Umbilical cord (tissue), 2 donors: ENCODE measurements at places on chromosomes 1 and 21. TPM values are rescaled to one million over a fixed set of nuclear protein-coding genes. Genes with fewer than 3 reads are reported as not detected.

- DNase-seq: no peak
Measured at GRCh38 chr1:29209173-29209572, 21.6 kb downstream of the MECR start.

DNA sequence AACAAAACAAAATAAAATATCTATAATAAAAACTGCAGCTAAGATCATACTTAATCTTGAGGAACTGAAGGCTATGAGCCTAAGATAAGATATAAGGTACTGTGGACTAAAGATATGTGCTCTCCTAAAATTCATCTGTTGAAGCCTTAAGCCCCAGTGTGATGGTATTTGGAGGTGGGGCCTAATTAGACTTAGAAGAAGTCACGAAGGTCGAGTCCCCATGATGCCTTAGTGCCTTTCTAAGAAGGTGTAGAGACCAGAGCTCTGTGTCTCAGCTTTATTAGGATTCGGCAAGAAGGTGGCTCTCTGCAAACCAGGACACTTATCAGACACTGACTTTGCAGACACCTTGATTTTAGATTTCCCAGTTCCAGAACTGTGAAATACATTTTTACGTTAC lies 622.0 kb upstream of the BRINP3 start:
- DNase-seq: no peak

The GREM2 gene
- total RNA-seq: 4.8 TPM

DNA sequence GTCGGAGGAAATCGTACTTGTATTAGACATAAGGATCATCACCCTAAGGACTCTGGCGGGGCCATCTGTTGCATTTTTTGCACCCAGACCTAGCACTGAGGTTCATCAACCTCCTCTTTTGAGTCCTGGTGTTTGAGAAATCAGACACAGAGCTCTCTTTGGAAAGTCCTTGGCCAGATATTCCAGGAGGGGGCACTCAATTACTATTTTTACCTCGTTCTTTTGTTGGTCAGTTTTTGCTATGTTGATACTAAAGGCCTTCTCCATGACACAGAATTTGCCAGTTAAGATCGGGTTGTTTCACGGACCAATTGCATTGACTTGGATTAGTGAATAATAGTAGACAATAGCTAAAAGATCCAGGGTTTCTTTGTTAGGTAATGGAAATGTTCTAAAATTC lies 711.2 kb downstream of the KCNT2 start:
- no peak for DNase-seq

The TMEM269 gene
- not detected for total RNA-seq

The OR2G2 gene
- total RNA-seq: not detected

GRCh38 chr1:7093297-7093696 lies 308.0 kb downstream of the CAMTA1 start:
- DNase-seq: no peak

The CNIH3 gene
- 9.4 TPM for total RNA-seq

GRCh38 chr1:61051443-61051718 lies 31.0 kb upstream of the NFIA start:
- DNase-seq: no peak

The ASCL5 gene
- not detected for total RNA-seq

The HMGCS2 gene
- total RNA-seq: 0.48 TPM

- DNase-seq: no peak
Measured at GRCh38 chr1:198780376-198780775, 141.5 kb downstream of the PTPRC start.

DNA sequence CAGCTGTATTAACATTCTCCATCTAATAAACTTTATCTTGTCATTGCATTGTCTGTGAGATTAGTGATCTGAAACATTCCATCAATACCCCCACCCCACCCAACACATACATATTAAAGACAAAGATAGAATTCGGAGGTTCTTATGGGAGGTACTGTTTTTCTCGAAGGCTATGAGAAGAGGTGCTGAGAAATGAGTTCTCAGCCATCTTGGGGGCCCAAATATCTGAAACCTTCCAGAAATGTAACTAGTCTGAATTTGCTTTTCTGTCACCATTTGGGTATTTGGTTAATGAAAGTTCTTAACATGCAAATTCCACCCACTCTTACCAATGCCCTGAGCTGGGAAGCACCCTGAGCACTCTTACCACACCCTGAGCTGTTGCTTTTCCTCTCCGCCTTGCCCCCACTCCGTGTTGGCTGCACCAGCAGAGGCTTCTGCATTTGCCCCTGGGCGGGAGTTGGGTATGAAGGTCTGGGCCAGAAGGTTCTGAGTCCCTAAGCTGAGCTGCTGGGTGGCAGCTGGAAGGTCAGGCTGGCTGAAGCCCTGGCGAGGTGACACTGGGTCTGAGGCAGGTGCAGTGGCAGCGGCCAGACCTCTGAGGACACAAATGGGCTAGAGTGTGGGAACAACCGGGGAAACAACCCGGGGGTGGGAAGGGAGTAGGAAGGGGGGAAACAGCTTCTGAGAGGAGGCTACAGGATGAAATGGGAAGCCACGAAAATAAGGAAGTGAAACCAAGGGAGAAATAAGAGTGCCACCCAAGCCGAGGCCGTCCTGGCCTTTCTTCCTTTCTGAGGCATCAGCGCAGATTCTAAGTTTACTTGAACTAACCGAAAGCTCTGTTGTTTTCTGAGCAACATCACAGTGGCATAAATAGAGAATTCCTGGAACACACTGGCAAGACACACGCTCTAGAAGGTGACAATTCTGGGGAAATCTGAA lies 26.3 kb upstream of the IER5 start:
- DNase-seq: peak; percentile 16

DNA sequence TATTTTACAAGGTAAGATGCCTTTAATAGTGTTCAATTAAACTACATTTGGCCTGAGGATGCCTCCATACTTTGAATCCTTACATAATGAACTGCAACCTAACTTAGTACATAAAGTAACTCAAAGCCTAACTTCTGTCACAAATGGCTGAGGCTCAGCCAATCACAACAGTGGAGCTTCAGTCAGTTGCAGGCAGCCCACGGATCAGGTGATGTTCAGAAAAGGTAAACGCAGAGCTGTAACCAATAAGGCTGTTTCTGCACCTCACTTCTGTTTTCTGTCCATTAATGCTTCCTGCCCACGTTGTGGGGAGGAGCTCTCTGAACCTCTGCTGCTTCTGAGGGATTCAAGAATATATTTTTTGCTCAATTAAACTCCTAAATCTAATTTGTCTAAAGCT lies 94.8 kb upstream of the KIAA0040 start:
- no peak for DNase-seq

DNA sequence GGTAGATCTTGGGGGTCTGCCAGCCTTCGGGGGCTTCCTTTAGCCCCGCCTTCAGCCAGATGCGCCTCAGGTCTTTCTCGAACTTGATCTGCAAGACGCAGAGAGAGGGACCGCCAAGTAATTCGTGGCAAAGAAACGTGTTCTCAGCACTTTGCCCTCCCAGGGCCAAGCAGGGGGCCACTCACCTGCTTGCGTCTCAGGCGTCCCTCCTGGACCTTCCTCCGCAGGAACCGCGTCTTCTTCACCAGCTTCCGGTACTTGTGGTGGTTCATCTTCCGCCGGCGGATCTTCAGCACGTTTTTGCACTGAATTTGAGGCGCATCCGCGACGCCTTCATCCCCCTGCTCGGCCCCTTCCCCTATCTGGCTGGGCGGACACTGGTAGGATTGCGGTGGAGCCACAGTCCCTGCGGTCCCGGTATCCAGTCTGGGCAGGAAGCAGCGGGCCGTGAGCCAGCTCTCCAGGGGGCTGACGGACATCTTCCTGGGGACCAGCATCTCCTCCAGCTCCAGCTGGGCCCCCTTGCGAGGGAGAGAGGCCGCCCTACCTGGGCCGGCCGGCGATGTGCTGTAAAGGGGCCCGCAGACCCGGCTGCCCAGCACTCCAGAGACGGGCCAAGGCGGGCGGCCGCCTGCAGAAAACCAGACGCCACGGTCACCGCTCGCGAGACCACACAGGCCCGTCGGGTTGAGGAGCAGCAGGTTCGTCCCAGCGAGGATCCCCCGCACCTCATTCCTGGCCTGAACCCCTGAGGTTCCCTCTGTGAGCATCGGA lies 1.0 kb downstream of the AURKAIP1 start:
- DNase-seq: no peak

The FCRL4 gene
- total RNA-seq: 5.8 TPM

The CLIC4 gene
- total RNA-seq: 335 TPM

GRCh38 chr1:12618965-12619791 lies 1.2 kb upstream of the DHRS3 start:
- DNase-seq: peak; percentile 96

GRCh38 chr1:118931876-118932275 lies 56.3 kb downstream of the TBX15 start:
- no peak for DNase-seq

- peak; percentile 29 for DNase-seq
Measured at GRCh38 chr1:107139833-107140702, 771 bp upstream of the NTNG1 start.

DNA sequence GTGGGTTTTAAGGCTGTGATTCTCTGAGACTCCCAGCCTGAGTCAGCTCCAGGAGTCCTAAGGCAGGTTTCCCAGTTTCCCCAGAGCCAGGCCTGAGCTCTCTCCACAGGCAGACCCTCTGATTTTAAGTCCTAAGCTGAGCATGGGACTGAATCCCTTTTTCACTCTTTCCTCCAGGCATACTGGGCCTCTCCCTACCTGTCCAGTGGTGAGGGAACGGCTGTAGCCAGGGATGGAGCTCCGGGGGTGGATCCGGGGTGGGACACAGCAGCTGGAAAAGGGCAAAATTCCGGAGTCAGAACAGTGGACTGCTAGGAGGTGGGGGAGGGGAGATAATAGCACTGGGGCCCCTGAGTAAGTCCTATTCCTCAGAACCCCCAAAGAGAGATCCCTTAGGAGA lies 30.0 kb downstream of the DLGAP3 start:
- DNase-seq: no peak
